Heart right ventricle (tissue), 16 donors: ENCODE measurements at places on chromosomes 2 and 18. TPM values are rescaled to one million over a fixed set of nuclear protein-coding genes. Genes with fewer than 3 reads are reported as not detected.

The SPATA3 gene
- total RNA-seq: not detected

DNA sequence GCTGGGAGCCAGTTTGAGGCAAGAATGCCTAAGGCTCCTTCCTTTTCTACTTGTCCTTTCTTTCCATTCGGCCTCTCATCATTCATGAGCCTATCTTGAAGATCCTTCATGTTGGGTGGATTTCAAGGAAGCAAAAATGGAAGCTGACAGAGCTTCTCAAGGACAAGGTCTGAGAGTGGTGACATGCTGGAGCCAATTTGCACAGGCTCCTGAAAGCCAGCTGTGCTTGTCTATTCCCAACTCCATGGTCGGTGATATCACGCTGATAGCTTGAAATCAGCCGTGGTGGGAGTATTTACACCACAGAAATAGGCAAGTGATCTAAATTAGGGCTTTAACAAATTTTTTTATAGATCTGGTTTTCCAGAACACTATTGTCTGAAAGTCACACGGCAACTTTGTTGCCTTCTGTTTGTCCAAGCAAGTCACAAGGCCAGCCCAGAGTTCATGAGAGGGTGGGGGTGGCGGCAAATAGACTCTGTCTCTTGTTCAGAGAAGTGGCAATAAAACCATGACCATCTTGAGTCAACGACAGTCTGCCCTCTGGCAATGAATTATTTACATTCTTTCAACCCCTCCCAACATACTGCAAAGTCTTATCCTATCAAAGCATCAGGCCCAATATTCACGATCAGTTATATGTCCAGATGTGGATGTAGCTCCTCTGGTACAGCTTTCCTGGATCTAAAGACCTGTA is 49.9 kb upstream of the SLC35F5 start:
- H3K27me3 ChIP-seq: no peaks in the 10 kb centered on the region
- DNase-seq: no peak
- H3K4me1 ChIP-seq: no peaks in the 10 kb centered on the region

- peaks cover 59% of the 10 kb centered on the region for H3K4me1 ChIP-seq
- peak overlapping the region; percentile 51 for H3K27ac ChIP-seq
- no peak overlapping the region for H3K4me3 ChIP-seq
- DNase-seq: no peak
Observed at GRCh38 chr2:159202568-159203071, 83.9 kb downstream of the WDSUB1 start.

- H3K27ac ChIP-seq: peak overlapping the region; percentile 22
- H3K4me3 ChIP-seq: no peak overlapping the region
- no peaks in the 10 kb centered on the region for H3K4me1 ChIP-seq
- no peaks in the 10 kb centered on the region for H3K27me3 ChIP-seq
Observed at GRCh38 chr2:15704788-15705115, 113.1 kb downstream of the DDX1 start.

The PAPOLG gene
- 7.0 TPM for total RNA-seq

The FBXO36 gene
- 1.4 TPM for total RNA-seq

DNA sequence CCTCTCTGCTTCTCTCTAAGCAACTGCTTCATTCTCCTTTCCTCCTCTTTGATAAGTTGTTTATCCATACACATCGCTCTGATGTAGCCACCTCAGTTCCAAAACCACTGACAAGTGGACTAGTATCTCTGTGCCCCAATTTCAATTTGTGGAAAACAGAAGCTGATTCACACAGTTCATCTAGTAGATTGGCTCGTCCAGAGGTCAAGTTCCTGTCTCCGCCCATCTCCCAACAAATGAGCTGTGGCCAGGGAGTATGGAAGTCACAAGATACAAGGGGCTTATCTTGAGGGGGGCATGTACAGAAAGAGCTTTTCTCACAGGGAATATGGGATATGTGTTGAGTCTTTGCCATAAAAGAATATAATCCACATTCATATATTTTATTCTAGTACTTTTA is 17.7 kb upstream of the CHN1 start:
- no peak overlapping the region for H3K4me3 ChIP-seq
- no peak overlapping the region for H3K27ac ChIP-seq
- no peaks in the 10 kb centered on the region for H3K4me1 ChIP-seq
- DNase-seq: no peak

DNA sequence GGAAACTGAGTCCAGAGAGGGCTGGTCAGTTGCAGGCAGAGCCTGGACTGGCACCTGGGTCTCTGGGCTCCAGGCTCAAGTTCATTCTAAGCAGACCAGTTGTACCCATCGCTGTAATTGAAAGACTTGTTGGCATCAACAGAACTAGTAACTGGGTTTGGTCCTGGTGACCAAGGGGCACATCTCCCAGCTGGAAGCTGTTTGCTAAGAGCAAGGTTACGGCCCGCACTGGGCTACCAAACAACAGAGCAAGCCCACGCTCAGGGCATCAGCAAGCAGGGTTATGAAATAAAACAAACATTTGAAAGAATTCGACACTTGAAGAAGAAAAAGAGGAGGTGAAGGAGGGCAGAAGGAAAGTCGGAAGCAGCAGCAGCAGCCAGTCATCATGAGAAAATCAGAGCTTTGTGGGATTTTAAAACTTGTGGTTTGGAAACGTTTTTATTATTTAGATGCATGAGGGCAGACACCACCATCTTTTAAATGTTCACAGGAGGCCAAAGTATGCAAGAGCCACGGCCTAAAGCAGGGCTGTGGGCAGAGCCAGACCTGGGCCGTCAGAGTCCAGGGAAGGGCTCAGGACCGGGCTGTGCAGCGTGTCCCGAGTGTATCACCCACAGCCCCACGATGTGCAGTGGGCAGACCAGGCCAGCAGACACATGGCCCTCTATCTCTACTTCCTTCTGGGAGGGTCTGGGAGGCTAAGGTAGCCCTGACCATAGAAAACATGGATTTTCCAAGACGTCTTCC is 220.3 kb downstream of the BCL2 start:
- H3K4me3 ChIP-seq: no peak overlapping the region
- no peak for DNase-seq
- H3K36me3 ChIP-seq: no peaks in the 10 kb centered on the region

- no peaks in the 10 kb centered on the region for H3K4me1 ChIP-seq
- H3K4me3 ChIP-seq: no peak overlapping the region
- no peaks in the 10 kb centered on the region for H3K36me3 ChIP-seq
- no peak overlapping the region for H3K27ac ChIP-seq
- DNase-seq: no peak
Observed at GRCh38 chr2:47414682-47415458, 11.9 kb downstream of the MSH2 start.

GRCh38 chr2:172431463-172431862 is 4.1 kb downstream of the ITGA6 start:
- H3K36me3 ChIP-seq: no peaks in the 10 kb centered on the region
- H3K27ac ChIP-seq: peak overlapping the region; percentile 94
- no peaks in the 10 kb centered on the region for H3K27me3 ChIP-seq

DNA sequence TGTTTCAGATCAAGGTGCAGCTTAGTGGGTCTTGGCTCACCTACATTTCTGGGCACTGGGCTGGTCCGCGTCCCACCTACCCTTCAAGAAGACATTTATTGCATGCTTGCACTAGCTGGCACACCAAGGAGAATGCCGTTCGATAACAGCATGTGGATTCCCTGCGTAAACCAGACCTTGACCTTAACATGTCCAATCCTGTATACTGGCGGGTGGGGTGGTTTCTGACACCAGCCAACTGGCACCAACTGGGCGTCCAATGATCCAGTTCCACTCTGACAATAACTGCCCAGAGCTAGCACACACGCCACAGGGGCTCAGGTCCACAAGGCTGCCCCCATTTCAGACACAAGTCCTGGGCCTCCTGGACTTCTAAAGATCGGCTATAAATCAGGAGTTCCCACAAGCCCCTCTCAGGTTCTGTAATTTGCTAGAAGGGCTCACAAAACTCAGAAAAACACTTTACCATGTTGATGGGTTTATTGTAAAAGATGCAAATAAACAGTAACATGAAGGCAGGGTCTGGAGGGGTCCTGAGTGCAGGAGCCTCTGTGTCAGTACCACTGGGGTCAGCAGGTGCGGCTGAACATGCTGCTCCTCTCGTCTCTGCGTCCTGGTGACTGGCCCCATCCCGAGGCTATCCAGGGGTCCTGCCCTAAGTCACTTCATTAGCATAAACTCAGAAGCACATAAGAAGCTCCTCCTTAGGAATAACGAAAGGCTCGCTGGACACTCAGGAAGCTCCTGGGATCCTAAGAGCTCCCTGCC is 161.8 kb downstream of the HDAC4 start:
- no peak for DNase-seq
- H3K36me3 ChIP-seq: no peaks in the 10 kb centered on the region
- H3K27me3 ChIP-seq: no peaks in the 10 kb centered on the region
- H3K4me3 ChIP-seq: no peak overlapping the region
- H3K27ac ChIP-seq: peak overlapping the region; percentile 77

DNA sequence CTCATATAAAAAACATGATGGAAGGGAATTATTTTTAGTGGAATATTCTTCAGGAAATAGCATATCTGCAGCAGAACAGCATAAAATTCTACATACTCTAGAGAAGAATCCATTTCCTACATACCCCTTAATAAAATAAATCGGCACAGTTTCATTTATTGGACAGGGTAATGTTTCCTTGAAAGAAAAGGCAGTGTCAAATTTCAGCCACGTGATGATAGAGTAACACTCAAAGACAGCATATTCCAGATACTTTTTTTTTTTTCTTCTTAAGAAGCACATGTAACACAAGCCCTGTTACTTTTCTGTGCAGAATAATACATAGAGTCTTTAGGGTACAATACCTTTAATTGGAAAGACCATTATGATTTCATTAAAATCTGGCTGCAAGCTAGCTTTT is 204.4 kb downstream of the SRBD1 start:
- H3K36me3 ChIP-seq: no peaks in the 10 kb centered on the region
- no peaks in the 10 kb centered on the region for H3K4me1 ChIP-seq
- H3K27me3 ChIP-seq: no peaks in the 10 kb centered on the region
- H3K4me3 ChIP-seq: no peak overlapping the region
- no peak overlapping the region for H3K27ac ChIP-seq

GRCh38 chr2:27280826-27281225 is 1.4 kb upstream of the TRIM54 start:
- no peaks in the 10 kb centered on the region for H3K36me3 ChIP-seq
- peak overlapping the region; percentile 88 for H3K27ac ChIP-seq
- no peak overlapping the region for H3K4me3 ChIP-seq
- H3K4me1 ChIP-seq: peaks cover 15% of the 10 kb centered on the region

DNA sequence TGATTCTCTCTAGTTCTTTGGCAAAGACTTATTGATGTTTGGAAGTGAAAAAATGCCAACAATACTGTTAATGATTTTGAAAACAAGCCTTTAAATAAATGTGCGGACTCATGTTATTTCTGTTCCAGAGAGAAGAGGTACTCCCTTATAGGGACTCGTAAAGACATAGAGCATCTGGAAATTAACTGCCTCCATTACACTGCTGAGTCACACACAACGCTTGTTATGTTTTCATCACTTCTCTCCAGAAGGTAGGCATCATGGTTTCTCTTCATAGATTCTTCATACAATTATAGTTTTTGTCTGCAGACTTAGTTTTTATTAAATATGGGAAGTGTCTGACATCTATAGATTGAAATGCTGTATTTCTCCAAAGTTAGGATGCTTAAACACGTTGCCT is 302.5 kb upstream of the EPC2 start:
- H3K36me3 ChIP-seq: peaks cover 22% of the 10 kb centered on the region
- no peak for DNase-seq
- H3K27me3 ChIP-seq: no peaks in the 10 kb centered on the region
- H3K27ac ChIP-seq: no peak overlapping the region
- H3K4me3 ChIP-seq: no peak overlapping the region
- H3K4me1 ChIP-seq: peaks cover 3% of the 10 kb centered on the region

GRCh38 chr18:3148930-3149535 is 70.7 kb downstream of the MYOM1 start:
- H3K36me3 ChIP-seq: peaks cover 64% of the 10 kb centered on the region
- DNase-seq: no peak
- H3K4me1 ChIP-seq: peaks cover 4% of the 10 kb centered on the region
- H3K27me3 ChIP-seq: no peaks in the 10 kb centered on the region

The EVA1A gene
- total RNA-seq: 1.00 TPM

- H3K27ac ChIP-seq: no peak overlapping the region
- DNase-seq: no peak
- peaks cover 20% of the 10 kb centered on the region for H3K4me1 ChIP-seq
- H3K36me3 ChIP-seq: no peaks in the 10 kb centered on the region
Observed at GRCh38 chr18:427005-427404, 73.5 kb downstream of the COLEC12 start.

- H3K27me3 ChIP-seq: no peaks in the 10 kb centered on the region
- no peak overlapping the region for H3K27ac ChIP-seq
- H3K36me3 ChIP-seq: no peaks in the 10 kb centered on the region
- DNase-seq: no peak
- no peak overlapping the region for H3K4me3 ChIP-seq
Observed at GRCh38 chr2:100247256-100248043, 74.9 kb downstream of the LONRF2 start.

The CD8A gene
- total RNA-seq: 0.45 TPM

DNA sequence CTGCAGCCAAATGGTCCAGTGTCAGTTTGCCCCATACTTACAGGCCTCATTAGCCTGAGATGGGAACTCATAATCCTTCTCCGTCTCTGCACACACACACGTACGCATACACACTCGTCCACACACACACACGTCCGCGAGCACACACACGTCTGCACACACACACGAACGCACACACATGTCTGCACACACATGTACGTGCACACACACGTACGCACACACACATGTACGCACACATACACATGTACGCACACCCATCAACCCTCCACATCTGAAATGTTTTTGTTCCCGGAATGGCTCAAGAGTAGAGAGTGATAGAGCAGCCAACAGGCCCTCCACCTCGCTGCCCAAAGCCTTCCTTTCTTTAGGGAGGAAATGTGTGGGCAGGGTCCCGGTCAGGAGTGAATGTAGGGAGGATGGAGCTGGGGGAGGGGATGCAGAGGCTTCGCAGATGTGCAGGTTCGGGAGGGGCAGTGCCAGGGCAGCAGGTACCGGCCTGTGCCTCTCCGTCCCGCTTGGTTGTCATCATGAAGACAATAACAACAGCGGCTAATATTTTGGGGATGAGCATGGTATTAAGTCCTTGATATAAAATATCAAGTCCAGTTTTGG is 52.7 kb downstream of the PTGR3 start:
- DNase-seq: no peak
- no peak overlapping the region for H3K27ac ChIP-seq
- H3K27me3 ChIP-seq: no peaks in the 10 kb centered on the region
- H3K36me3 ChIP-seq: no peaks in the 10 kb centered on the region
- no peaks in the 10 kb centered on the region for H3K4me1 ChIP-seq
- H3K4me3 ChIP-seq: no peak overlapping the region

- peaks cover 54% of the 10 kb centered on the region for H3K27me3 ChIP-seq
- DNase-seq: no peak
- no peaks in the 10 kb centered on the region for H3K36me3 ChIP-seq
- no peaks in the 10 kb centered on the region for H3K4me1 ChIP-seq
Observed at GRCh38 chr2:50347358-50348044, 684.4 kb downstream of the NRXN1 start.
